ENCODE measurements at places on chromosomes 13 and 19. TPM values are rescaled to one million over a fixed set of nuclear protein-coding genes. Genes with fewer than 3 reads are reported as not detected.

GRCh38 chr19:2341982-2342381, 13.5 kb downstream of the SPPL2B start:
- no peak for DNase-seq

DNA sequence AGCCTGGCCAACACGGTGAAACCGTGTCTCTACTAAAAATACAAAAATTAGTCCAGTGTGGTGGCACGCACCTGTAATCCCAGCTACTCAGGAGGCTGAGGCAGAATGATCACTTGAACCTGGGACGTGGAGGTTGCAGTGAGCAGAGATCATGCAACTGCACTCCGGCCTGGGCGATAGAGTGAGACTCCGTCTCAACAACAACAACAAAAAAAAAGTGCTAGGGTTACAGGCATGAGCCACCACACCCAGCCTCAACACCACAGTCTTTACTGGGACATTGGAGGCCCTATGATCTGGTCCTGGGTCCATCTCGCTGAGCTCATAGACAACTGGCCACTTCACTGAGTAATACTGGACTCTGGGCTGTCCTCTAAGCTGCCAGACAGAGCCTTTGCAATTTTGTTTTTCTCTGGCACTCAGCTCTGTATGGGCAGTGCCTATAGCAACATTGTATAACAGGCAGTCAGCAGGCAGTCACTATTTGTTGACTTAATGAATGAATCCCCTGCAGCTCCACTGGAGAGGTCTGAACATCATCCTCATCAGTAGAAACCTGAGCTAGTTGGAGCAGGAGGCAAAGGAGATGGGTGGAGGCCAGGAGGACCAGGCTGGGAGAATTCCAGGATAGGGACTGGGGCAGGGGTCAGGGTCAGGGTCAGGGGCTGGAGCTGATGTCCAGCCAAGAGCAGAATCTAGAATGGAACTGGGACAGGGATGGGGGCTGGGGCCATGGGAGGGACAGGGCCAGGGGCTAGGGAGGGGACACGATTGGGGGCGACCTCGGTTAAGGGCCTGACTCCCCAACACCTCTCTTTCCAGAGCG, 8.1 kb downstream of the BLOC1S3 start:
- DNase-seq = no peak

DNA sequence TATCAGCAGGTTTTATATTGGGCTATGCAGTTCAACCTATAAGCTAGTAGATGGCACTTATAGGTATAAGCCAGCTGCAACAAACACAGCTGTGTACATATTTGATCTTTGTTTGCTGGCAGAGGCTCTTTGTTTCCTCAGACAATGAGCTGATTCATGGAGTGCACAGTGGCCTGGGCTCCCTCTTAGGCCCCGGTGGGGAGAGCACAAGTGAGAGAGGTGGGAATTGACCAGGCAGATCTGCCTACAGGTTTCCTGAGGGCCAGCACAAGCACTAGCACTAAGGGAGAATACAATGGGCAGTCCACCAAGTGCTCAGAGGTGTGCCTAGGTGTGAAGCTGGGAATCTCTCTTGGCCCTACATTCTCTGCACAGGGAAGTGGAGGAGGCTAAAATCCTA, 1390.7 kb downstream of the SLITRK5 start:
- no peak for DNase-seq

DNA sequence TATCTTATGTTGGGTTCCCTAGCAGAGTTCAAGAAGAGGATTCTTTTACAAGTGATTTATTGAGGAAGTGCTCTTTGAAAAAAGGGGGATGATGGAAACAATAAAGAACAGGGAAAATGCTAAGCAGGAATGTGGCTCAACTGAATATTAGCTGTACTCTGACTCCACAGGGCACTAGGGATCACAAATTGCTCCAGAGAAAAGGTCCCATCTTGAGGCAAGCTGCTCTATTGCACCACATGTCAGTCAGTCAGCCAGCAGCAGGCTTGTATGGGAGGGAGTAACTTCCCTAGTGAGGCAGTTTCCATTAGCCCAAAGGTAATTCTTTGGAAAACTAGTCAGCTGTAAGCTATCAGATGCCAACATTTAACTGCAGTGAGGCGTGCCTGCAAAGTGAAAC, 73.3 kb upstream of the FNDC3A start:
- no peak for DNase-seq

- DNase-seq = no peak
Observed at GRCh38 chr19:6963937-6964336, 57.3 kb downstream of the MBD3L2B start.

DNA sequence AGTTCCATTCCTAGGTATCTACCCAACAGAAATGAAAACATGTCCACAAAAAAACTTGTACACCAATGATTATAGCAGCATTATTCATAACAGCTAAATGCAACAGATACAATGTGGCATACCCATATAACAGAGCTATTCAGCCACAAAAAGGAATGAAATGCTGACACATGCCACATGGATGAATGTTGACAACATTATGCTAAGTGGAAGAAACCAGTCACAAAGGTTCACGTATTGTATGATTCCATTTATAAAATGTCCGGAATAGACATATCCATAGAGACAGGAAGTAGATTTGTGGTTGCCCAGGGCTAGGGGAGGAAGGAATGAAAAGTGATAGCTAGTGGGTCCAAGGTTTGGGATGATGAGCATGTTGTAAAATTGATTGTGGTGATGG, 10.8 kb downstream of the CRYL1 start:
- DNase-seq = no peak

Gene ZNF814
- total RNA-seq = 21.0 TPM

GRCh38 chr19:58466089-58466759, 656 bp upstream of the ZNF324 start:
- DNase-seq = no peak

Gene ZNF575
- total RNA-seq = 2.1 TPM

GRCh38 chr19:40685016-40685526, 5.4 kb downstream of the NUMBL start:
- DNase-seq = no peak

DNA sequence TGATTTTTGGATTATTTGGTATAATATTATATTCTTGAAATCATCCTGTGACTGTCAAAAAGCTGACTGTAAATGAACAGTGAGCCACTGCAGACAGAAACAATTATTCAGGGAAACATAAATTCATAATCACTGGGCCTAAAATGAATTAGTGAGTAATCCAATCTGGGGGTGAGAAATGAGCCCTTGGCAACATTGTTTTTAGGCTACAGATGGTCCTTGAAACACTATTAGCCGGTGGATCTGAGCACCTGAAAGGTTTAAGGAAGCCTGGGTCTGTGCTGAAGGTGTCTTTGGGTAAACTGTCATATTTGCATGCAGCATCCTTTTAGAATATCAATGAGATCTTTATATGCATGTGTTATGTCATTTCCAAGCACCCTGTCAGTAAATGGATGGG, 290.7 kb downstream of the ATP8A2 start:
- no peak for DNase-seq

DNA sequence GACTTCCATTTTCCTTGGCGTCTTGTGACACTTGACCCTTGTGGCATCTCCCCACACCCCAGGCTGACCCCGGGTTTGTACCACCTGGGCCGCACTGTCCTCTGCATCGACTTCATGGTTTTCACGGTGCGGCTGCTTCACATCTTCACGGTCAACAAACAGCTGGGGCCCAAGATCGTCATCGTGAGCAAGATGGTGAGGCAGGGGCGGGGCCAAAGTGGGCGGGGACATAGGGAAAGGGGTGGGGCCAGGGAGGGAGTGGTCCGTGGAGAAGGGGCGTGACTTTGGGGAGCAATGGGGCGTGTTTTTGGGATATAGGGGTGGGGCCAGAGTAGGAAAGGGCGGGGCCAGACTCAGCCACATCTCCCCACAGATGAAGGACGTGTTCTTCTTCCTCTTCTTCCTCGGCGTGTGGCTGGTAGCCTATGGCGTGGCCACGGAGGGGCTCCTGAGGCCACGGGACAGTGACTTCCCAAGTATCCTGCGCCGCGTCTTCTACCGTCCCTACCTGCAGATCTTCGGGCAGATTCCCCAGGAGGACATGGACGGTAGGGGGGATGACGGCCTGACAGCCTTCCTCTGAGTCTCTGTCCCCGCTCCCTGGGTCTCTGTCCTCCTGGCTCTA, 42.8 kb downstream of the TRPM4 start:
- DNase-seq = no peak

GRCh38 chr13:75485286-75486062, 3.5 kb upstream of the TBC1D4 start:
- no peak for DNase-seq
